ENCODE measurements at places on chromosomes 11 and 22.

GRCh38 chr22:19195796-19196731, 17.5 kb upstream of the SLC25A1 start:
- no peak for DNase-seq

DNA sequence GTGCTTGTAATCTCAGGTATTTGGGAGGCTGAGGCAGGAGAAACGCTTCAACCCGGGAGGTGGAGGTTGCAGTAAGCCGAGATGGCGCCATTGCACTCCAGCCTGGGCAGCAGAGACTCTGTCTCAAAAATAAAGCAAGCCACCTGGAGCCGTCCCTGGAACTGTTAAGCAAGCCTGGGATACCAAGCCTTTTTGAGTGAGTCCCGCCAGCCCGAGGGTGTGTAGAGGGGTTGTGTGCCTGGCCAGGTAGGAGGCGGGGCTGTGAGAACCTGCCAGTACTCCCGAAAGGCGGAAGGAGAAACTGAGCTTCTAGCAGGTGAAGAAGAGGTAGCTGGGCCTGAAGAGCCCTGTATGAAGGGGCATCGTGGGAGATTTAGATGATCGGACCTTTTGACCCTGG, 52.4 kb downstream of the TRIOBP start:
- no peak for DNase-seq

DNA sequence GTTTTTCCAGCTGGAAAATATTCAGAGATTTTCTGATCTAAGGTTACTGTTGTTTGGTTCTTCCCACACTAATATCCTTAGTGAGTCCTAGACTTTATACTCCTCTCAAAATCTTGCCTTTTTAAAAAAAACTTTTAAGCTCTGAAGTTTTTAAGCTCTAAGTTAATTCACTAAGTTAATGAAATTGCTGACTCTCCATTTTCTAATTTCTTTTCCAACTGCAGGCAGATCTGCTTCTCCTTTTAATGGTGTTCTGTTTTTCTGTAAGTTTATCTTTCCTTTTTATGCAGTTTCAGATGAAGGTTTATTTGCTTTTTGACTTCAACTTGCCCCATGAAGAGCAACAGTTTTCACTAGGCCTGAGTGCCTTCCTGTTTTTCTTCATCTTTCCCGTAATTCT, 125.8 kb upstream of the ARHGAP42 start:
- no peak for DNase-seq

- DNase-seq = no peak
Measured at GRCh38 chr22:48488611-48489511, 1338.8 kb downstream of the BRD1 start.

DNA sequence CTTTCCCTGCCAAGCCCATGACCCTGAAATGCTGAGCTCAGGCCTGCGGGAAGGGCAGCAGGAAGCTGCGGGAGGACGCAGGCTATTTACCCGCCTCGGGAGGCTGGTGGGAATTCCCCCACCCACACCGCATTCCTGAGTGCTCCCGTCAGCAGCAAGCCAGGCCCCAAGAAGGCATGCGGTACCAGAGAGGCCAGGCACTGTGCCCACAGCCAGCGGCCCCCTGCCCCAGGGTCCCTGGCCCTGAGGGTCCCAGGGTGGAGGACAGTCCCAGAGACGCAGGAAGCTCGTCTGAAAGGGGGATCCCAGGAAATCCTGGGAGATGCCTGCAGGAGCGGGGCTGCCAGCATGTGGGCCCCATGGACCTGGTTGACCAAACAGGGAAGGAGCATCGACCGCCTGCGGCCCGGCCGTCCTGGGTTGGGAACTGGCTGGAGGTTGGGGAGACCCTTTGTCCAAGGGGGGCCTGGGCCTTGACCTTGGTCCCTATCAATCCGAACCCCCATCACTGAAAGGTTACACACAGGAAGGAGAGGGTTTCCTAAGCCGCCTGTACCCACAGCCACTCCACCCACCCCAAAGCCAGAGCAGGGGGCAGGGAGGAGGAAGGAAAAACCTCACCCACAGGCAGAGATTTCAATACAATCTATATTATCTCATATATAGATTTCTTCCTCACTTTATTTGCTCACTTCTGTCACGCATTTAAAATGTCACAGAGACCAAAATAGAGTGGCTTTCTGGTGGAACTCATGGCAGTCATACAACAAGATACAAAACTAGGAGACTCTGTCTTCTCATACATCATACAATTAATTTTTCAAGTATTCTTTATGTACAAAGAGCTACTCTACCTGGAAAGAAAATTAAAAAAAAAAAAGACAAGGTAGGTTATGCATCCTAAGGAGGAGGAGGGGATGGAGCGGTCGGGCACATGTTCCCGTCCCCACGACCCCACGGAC, 17.1 kb downstream of the MAFF start:
- no peak for DNase-seq

- no peak for DNase-seq
Measured at GRCh38 chr22:35957589-35957988, 71.0 kb downstream of the RBFOX2 start.

GRCh38 chr22:26722159-26722558, 64.8 kb downstream of the MIAT start:
- no peak for DNase-seq

- DNase-seq = no peak
Measured at GRCh38 chr11:22471385-22471784, 133.2 kb downstream of the SLC17A6 start.

DNA sequence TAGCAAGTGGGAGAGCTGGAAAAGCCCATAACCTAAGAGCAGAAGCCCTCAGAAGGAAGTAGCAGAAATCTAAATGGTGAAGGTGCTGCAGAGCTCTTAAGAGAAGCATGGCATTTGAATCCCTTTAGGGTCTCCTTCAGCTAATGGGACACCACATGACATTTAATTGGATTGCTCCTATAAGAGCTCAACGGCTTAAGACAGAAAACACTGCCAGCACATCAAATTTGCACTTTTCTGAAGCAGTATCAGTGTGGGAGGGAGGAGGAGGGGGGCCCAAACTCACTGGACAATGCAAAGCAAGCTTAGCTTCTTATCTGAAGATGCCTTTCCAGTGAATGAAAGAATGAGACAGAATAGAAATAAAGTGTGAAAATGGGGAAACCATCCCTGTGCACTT, 287.9 kb upstream of the MTNR1B start:
- no peak for DNase-seq

- DNase-seq = no peak
Measured at GRCh38 chr11:28017816-28018215, 90.1 kb downstream of the KIF18A start.

DNA sequence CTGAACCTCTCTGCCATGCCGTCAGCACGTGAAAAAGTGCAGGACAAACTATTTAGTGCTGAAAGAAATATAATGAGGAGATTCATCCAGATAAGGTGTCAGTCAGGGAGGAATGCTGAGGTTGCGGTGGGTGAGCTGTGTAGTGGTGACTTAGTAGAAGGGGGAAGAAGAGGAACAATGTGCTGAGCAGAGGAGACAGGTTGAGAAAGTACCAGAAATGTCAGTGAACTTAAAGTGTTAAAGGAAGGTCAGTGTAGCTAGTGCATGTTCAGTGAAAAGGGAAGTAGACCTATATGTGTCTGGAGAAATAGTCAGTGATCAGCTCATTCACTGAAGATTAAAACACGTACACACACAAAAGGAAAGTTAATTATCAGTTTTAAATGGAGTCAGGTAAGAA, 237.6 kb upstream of the CCDC179 start:
- no peak for DNase-seq

- peak; percentile 94 for DNase-seq
Measured at GRCh38 chr11:7513234-7514098, at the start of gene PPFIBP2. TSS of gene PPFIBP2 (plus strand) at chr11:7513999. CDS start at chr11:7549476, 35,477 bp downstream.

GRCh38 chr11:116279511-116279910, 493.3 kb downstream of the BUD13 start:
- DNase-seq = no peak

GRCh38 chr11:57471496-57471895, 11.2 kb downstream of the RTN4RL2 start:
- no peak for DNase-seq

DNA sequence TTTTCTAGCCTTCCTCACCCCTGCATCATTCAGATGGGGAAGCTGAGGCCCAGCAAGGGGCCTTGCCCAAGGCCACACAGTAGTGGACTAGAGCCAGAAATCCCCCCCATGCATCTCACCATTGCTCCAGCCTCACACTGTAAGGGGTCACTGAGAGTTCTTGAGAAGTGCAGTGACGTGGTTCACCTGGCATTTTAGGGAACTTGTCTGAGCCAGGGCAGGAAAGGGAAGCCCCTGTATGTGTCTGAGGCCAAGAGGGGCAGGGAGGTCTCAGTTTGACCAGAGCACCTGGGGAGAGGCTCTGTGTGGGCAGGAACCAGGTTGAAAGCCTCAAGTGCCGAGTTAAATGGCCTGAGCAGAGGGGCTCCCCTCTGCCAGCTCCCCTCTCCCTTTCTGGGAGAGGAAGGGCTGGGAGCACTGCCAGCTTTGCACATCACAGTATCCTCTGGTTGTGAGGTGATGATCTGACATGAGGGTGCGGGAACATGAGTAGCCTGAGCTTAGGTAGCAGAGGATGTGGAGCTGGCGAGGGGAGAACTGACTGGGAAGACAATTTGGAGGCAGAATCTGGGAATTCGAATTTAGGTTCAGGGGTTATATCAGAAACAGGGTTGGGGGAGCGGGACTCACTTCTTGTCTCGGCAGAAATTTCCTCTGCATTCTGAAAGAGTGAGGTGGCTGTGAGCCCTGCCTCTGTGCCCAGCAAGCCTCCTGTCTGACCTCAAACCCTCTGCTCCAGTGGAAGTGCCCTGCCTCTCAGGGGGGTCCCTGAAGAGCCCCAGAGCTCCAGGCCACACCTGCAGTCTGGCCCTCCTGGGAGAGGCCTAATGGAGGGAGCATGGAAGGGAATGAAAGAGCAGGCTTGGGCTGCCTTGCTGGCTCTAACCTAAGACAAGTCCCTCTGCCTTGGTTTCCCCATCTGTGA, 14.6 kb downstream of the ARHGEF17 start:
- DNase-seq = no peak

GRCh38 chr11:8747173-8747572, 64.6 kb downstream of the RPL27A start:
- DNase-seq = no peak

DNA sequence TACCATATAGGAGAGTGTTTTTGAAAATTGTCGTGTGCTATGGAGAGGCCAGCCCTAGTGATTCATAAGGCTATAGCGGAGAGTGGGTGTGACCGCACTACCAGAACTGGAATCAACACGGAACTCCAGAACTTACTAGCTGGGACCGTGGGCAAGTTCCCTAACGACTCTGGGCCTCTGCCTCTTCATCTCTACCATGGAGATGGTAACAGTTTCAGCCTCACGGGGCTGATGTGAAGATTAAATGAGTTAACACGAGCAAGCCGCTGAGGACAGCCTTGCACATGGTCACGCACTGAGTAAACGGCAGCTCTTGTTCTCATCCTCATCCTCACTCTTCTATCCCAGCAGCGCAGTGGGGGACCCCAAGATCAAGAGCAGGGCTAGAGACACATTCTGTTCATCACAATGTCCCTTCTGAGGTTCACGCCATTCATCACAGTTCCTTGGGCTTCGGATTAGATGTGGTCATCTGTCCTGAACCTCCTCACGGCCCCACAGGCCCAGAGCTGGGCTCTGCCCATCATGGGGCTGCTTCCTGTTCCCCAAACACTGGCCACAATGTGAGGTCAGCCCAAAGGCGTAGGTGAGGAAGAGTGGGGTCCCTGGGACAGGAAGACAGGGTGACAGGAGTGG, 47.2 kb upstream of the CD5 start:
- DNase-seq = no peak

DNA sequence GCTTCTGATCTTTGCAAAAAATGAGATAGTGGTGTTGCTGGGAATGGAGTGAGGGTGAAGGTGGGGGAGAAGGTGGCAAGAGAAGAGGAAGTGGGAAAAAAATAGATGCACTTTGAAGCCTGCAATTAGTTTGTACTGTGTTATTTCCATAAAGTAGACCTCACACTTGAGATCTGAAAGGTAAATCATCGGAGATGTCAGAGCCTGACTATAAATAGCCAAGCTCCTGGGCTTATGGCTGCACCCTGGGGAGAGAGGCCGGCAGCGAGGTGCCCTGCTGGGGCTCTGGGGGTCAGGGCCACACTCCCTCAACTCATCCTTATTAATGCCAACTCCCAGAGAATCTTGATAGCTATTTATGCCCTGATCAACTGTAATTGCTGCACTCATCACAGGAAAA, 134.4 kb downstream of the NXPE2 start:
- DNase-seq = no peak

GRCh38 chr11:11464555-11464954, 111.5 kb upstream of the CSNK2A3 start:
- DNase-seq = no peak

DNA sequence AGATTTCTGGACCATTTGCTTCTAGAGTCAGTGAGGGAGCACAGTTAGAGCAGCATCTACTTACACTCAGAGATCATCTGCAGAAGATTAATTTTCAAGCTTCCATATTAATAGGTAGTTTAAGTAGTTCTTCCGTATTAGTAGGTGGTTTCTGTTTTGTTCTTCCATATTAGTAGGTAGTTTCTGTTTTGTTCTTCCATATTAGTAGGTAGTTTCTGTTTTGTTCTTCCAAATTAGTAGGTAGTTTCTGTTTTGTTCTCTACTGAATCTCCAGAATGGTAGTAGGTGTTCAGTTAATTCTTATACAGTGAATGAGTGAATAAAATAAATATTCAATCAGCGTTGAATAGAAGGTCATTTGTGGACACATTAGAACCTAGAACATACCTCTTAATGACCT, 175.7 kb downstream of the TMEM135 start:
- DNase-seq = no peak

GRCh38 chr11:64231546-64231945, 1.2 kb downstream of the DNAJC4 start:
- DNase-seq = no peak

GRCh38 chr11:116935514-116935913, 98.1 kb upstream of the APOA1 start:
- DNase-seq = no peak

DNA sequence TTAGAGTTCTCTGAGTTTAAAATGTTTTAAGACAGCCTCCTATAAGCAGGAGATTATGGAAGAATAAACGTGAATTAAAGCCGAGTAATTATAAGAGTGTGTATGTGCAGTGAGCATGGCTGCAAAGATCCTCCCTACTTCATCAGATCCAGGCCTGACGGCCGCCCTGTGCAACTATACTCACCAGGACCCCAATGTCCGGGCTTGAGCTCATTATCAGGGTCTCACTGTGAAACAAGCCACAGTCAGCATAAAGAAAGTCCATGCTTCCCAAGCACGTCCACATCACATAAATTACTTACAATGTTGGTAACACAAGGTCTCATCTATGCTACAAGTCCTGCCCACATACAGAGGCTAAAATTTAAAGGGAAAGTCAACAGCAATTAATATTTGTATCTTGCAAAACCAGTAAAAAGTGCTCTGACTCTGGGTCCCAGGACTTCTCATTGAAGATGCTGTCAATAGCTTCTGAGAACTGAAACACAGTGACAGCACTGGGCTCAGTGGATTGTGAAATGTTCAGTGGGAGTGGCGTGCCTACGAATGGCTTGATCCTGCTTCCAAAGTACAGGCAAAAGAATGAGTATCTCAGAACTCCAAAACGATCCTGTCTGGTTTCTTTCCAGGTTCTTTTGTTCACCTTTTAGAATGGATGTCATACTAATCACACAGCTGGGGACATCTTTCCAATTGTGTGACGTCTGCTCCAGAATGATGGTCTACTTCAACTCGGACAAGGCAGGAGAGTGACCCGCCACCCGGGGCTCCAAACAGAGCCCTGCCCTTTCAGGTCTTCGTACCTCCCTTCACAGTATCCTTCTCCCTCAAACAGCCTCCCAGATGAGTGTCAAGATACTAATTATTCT, 72.1 kb upstream of the ARFGAP3 start:
- DNase-seq = no peak

GRCh38 chr22:33591946-33592345, 328.3 kb downstream of the LARGE1 start:
- DNase-seq = no peak

GRCh38 chr22:30187529-30188407, 58.8 kb downstream of the LIF start:
- no peak for DNase-seq
